ENCODE measurements at places on chromosomes 6 and 20. TPM values are rescaled to one million over a fixed set of nuclear protein-coding genes. Genes with fewer than 3 reads are reported as not detected.

DNA sequence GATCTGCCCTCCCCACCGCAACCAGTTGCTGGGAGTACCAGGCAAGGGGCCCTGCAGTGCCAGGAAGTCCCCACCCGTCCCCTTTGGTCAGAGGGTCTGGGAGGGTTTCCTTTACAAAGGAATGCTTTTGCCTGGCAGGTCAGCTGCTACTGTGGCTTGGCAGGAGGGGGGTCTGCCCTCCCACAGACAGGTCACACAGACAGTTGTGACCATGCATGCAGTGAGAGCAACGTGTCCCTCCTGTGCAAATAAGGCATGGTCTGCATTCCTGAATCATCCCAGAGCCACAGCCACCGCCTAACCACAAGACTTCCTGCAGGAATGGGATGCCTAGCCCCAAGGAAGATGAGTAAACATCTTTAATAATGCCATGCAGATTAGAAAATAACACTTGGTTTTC is 439 bp upstream of the F13A1 start:
- no peak for DNase-seq

GRCh38 chr20:21156266-21156665 is 30.4 kb downstream of the KIZ start:
- no peak for DNase-seq

- peak; percentile 26 for DNase-seq
Measured at GRCh38 chr20:824490-824889, 9.0 kb upstream of the FAM110A start.

Gene GRM1
- total RNA-seq, result not detected

GRCh38 chr6:35304299-35304698 is 6.7 kb downstream of the DEF6 start:
- DNase-seq, result no peak

DNA sequence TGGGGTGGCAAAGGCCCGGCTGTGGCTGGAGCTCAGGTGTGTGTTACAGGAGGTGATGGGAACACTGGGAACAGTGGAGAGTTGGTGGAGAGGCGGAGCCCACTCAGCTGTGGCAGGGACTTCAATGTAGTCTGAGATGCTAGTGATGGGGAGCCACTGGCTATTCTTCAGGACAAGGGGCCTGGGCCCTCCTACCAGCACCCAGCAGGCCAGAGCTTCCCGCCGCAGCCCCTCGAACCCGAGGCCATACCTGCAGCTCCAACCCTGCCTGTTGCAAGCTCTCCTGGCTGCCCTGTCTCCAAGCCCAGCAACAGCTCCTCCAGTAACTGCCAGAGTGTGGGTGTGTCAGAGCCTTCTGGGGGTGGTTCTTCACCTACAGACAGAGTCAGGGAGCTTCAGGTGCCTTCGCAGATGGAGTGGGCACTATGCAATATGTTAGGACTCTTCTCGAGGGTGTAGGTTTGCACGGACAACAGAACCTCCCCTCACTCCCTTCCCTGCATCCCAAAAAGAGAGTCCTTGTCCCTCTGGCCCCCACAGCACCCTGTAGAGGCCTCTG is 146.2 kb upstream of the MLN start:
- DNase-seq, result no peak

- no peak for DNase-seq
Measured at GRCh38 chr6:36731622-36732310, 34.1 kb downstream of the RAB44 start.

- DNase-seq, result no peak
Measured at GRCh38 chr6:157985378-157986155, 3.9 kb downstream of the SYNJ2 start.

Gene KIF16B
- 70.5 TPM for total RNA-seq

DNA sequence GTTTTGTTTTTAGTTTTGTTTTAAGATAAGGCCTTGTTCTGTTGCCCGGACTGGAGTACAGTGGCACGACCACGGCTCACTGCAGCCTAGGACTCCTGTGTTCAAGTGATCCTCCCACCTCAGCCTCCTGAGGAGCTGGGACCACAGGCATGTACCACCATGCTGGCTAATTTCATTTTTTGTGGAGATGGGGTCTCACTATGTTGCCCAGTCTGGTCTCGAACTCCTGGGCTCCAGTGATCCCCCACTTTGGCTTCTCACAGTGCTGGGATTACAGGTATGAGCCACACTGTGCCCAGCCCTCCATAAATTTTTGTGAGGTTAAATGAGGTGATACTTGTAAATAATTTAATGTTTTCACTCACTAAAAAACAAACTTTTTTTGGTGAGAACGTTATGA is 76.6 kb downstream of the ARID1B start:
- DNase-seq, result no peak
